ENCODE measurements at places on chromosomes 2 and 18. TPM values are rescaled to one million over a fixed set of nuclear protein-coding genes. Genes with fewer than 3 reads are reported as not detected.

- peaks cover 11% of the 10 kb centered on the region for H3K4me1 ChIP-seq
- no peaks in the 10 kb centered on the region for H3K36me3 ChIP-seq
- H3K27me3 ChIP-seq = no peaks in the 10 kb centered on the region
- H3K27ac ChIP-seq = no peak overlapping the region
- no peak overlapping the region for H3K4me3 ChIP-seq
- no peak for DNase-seq
These were observed 15.7 kb downstream of the COL4A3 start for GRCh38 chr2:227179988-227180685.

The GRHL1 gene
- 6.2 TPM for total RNA-seq

DNA sequence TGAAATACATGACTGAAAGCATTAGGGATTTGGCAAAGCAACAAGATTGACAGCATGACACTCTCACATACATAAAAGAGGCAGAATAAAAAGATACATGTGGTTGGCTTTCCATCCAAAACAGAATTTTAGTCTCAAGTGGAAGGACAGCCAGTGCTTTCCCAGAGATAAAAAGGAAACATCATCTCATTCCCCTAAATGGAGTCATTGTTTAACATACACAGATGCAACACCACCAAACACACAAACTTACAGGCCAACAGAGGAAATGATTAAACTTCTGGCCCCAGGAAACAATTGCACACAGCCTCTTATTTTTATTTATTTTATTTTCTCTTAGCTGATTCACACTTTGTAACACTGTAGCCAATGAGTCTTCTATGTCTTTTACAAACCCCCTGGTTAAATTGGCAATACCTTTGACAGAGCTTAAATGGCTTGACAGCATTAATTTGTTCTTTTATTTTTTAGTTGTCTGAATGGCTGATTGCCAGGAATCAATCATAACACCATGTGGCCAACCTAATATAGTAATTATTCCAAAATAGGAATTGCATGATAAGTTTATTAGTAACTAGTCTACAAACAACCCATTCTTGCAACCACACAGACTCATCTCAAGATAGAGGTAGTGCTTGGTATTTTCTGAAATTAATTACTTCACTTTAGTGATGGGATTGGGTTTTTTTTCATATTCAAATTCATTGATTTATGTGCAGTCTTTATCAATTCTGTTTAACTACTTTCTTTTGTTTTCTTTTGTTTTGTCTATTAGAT is 190.5 kb downstream of the RND3 start:
- H3K4me3 ChIP-seq = no peak overlapping the region
- no peaks in the 10 kb centered on the region for H3K27me3 ChIP-seq
- H3K36me3 ChIP-seq = no peaks in the 10 kb centered on the region
- DNase-seq = no peak
- peaks cover 6% of the 10 kb centered on the region for H3K4me1 ChIP-seq
- H3K27ac ChIP-seq = peak overlapping the region; percentile 41

- H3K27ac ChIP-seq = no peak overlapping the region
- no peaks in the 10 kb centered on the region for H3K36me3 ChIP-seq
- no peak for DNase-seq
These were observed 254.9 kb downstream of the IRS1 start for GRCh38 chr2:226544596-226545210.

DNA sequence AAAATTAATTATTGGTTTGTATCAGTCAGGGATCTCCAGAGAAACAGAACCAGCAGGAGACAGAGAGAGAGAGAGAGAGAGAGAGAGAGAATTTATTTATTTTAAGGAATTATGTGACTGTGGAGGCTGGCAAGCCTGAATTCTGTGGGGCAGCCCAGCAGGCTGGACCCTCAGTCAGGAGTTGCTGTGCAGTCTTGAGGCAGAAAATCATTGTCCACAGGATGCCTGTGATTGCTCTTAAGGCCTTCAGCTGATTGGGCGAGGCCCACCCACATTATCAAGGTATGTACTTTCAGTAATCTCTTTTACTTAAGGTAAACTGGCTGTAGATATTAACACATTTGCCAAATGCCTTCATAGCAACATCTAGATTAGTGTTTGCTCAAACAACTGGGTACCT is 155.3 kb downstream of the SEPTIN10 start:
- H3K27ac ChIP-seq = no peak overlapping the region
- peaks cover 2% of the 10 kb centered on the region for H3K4me1 ChIP-seq
- no peaks in the 10 kb centered on the region for H3K36me3 ChIP-seq
- DNase-seq = no peak

The ZCCHC2 gene
- total RNA-seq = 25.4 TPM
